Hippocampal formation (tissue), 2 donors: ENCODE measurements at places on chromosomes 2 and 18.

GRCh38 chr2:66432801-66433694 is 1.9 kb upstream of the MEIS1 start:
- DNase-seq, result peak; percentile 86

DNA sequence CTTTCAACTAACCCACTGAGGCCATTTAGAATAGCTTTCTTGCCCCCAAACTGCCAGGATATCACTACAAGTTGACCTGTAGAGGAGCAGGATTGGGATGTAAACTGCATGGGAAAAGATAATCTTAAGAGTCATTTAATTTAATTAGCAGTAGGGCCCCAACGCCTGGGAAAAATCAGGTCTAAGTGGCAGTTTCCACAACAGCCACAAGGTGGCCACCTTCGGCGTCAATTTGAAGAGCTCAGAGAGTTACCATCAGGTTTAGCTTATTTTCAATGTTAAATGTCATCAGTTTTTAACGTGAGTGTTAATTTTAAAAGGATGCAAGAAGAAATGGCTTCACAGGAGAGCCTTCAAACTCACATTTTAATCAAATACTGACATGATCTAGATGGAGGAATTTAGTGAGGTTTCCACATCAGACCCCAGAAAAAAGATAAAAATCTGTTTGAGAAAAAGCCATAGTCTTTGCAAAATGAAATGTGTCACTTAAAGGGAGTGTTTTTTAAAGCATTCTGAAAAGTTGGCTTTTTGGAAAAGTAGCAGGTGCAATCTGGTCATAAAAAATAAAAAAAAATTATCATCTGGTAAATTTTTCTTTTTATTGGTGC is 77.3 kb upstream of the UPP2 start:
- peak; percentile 8 for DNase-seq

DNA sequence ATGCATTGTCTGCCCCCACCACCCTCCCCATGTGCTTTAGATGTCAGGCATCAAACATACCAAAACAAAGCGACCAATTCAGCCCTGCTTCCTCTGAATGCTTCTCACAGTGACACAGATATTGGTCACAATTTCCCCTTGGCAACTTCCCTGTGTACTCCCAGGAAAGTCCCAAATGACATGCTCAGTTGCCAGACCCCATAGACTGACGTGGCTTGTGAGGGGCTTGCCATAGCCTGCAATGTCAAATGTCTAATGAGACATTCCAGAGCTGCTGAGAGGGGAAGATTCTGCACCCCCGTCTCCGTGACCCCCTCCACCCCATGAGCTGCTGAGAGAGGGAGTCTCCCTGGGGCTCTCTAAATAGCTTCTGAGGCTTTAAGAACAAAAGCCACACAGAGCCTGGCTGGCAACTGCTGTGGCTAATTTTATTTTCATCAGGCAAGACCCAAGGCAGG is 47.3 kb downstream of the RFTN2 start:
- peak; percentile 82 for DNase-seq

DNA sequence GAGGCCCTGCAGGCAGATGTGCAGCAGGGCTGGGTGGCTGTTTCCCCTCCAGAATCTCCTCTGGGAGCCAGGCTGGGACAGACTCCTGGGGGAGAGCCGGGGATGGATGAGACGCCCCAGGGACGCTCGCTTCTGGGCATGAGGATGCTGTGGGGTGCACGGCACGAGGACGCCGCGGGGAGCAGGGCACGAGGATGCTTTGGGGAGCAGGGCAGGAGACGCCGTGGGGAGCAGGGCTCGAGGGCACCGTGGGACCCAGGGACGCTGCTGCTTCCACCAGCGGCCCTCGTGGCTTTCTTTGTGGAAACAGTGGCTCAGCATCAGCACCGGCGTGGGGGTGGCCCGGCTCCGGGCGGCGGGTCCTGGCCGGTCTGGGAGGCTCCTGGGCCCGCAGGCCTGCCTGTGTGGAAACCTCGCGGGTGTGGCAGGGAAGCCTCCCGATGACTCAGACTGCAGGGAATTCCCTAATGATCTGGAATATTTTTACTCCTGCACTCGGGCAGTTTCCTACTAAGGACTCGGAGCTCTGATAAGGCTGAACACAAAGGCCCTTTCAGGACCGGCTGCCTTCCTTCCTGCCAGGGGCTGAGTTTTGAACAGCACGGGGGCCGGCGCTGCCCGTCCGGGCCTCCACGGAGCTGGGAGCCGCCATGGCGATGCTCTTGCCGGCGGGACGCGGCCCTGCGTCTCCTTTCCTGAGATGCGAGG is 62.6 kb downstream of the NFATC1 start:
- no peak for DNase-seq

DNA sequence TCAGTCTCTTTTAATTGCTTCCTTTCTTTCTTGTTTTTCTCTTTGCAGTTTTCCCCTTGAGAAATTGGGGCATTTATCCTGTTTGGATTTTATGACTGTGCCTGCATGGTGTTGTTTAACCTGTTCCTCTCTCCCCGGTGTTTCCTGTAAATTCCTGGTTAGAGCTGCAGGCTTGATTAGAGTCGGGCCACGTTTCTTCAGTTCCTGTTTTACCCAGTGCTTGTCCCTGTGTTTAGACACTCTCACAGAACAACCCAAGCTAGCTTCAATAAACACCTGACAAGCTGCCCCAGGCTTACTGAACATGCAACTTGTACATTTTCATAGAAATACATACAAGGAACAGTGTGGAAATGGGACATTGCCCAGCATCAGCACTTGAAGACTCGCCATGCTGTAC is 53.9 kb downstream of the NGEF start:
- DNase-seq, result no peak

GRCh38 chr2:164436131-164436530 is 185.2 kb downstream of the GRB14 start:
- no peak for DNase-seq

DNA sequence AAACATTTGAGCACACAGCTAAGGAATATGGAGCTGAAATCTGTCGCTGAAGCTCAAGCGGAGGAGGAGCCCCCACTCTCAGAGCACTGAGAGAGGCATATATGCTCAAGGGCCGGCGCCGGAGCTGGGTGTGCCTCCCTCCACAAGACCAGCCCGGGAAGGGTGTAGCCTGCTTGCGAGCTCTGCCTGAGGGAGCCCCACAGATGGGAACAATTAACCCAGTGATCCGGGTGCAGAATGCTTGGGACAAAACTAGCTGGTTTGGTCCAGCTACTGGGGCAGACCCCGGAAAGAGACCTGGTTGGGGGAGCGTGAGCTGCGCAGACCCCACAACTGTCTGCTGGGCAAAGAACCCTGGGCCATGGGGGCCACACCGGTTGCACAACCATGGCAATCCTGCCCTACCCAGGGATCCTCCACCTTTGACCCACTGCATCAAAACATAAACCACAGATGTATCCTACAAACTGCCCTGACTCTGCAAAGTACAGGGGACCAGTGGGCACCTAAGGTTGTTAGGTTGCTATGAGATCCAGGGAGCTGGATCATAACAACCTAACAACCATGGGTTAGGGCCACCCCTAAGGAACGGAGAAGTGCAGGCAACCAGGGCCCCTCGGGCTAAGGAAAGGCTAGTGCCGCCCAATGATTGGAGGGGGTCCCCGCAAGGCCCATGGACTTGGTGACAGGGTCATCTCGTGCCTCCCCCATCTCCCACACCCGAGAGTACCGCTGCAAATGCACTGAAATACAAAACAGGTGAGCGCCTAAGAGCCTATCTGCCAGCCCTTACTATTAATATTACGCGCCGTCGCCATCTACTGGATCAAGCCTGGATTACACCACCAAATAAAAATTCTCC is 53.4 kb upstream of the SCN1A start:
- peak; percentile 30 for DNase-seq

DNA sequence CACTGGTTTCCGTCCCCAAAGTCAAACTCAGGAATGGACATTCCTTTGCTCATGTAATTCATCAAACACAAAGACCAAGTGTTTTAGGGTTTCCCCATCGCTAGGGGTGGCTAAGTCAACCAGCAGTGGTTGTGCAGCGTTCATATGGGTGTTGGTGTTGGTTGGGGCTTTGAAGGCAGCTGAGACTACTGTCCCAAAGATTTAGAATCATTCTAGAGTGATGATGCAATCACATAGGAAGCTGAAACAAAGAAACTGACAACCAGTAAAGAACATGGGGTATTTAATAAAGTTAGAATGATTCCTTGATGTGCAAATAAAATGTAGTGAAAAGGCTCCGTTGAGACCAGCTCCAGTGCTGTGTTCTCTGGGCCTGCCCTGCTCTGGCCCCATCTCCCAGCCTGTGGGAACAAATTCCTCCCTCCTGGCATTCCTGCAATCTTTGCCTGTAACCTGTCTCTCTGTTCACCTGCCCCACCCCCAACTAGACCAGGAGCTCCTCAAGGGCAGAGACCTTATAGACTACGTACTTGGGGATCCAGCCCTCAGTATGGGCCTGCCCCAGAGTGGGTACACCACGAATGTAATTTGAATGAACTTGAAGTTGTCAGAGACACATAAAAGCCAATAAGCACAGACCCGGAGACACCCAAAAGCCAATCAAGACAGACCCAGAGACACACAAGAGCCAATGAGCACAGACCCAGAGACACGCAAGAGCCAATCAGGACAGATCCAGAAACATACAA is 191.7 kb upstream of the TWIST2 start:
- DNase-seq, result no peak
